Dermis lymphatic vessel endothelial cell (primary cell): ENCODE measurements at places on chromosomes 3 and 15. TPM values are rescaled to one million over a fixed set of nuclear protein-coding genes. Genes with fewer than 3 reads are reported as not detected.

The ACTRT3 gene
- total RNA-seq = 1.0 and 2.7 TPM in 2 replicates

The AMIGO3 gene
- not detected in 2 replicates for total RNA-seq

The LTK gene
- total RNA-seq = 0.09 TPM in 1 of 2 replicates, not detected in the other

The NBEAL2 gene
- 12.1 and 15.4 TPM in 2 replicates for total RNA-seq

The IFT57 gene
- total RNA-seq = 33.7 and 41.3 TPM in 2 replicates

The AHSG gene
- total RNA-seq = 0.09 TPM in 1 of 2 replicates, not detected in the other

The LACTB gene
- 24.1 TPM in 2 replicates for total RNA-seq

The ARGFX gene
- total RNA-seq = not detected in 2 replicates

The ROBO2 gene
- not detected in 2 replicates for total RNA-seq

The DLL4 gene
- 84.2 and 99.3 TPM in 2 replicates for total RNA-seq

The TGM4 gene
- under 0.01 TPM in 1 of 2 replicates, not detected in the other for total RNA-seq

The NPTN gene
- total RNA-seq = 104 and 154 TPM in 2 replicates

The CPNE4 gene
- not detected in 2 replicates for total RNA-seq

The CHSY1 gene
- 27.3 and 32.8 TPM in 2 replicates for total RNA-seq

The CPEB1 gene
- total RNA-seq = under 0.01 and 0.17 TPM in 2 replicates

The MANF gene
- 128 and 139 TPM in 2 replicates for total RNA-seq

The SLC9C1 gene
- 0.11 and 0.17 TPM in 2 replicates for total RNA-seq

The LINGO1 gene
- 0.09 and 0.33 TPM in 2 replicates for total RNA-seq

The GABRR3 gene
- total RNA-seq = not detected in 2 replicates

The NRROS gene
- 7.3 and 8.5 TPM in 2 replicates for total RNA-seq

The NR1I2 gene
- total RNA-seq = not detected in 2 replicates

The C2CD4A gene
- total RNA-seq = 1.4 and 2.3 TPM in 2 replicates

The GAP43 gene
- total RNA-seq = not detected in 2 replicates

The MUC20 gene
- 0.11 and 0.34 TPM in 2 replicates for total RNA-seq

The A4GNT gene
- not detected in 2 replicates for total RNA-seq

The FAM81A gene
- total RNA-seq = under 0.01 and 0.09 TPM in 2 replicates

The GPR156 gene
- under 0.01 TPM in 2 replicates for total RNA-seq

The SLC12A1 gene
- not detected in 2 replicates for total RNA-seq

The STRC gene
- 0.09 TPM in 1 of 2 replicates, not detected in the other for total RNA-seq

The RTP1 gene
- not detected in 2 replicates for total RNA-seq

The CCR5 gene
- total RNA-seq = 0.09 TPM in 1 of 2 replicates, not detected in the other

The SAMD7 gene
- total RNA-seq = not detected in 2 replicates

The GOLGA6D gene
- under 0.01 TPM in 1 of 2 replicates, not detected in the other for total RNA-seq

The CPB1 gene
- not detected in 2 replicates for total RNA-seq

The IL1RAP gene
- total RNA-seq = 2.8 and 3.0 TPM in 2 replicates

The BCL2A1 gene
- total RNA-seq = 0.09 TPM in 1 of 2 replicates, not detected in the other

The MINDY2 gene
- total RNA-seq = 12.7 and 13.2 TPM in 2 replicates

The DUOXA2 gene
- total RNA-seq = not detected in 2 replicates

The ITIH3 gene
- 0.95 and 0.98 TPM in 2 replicates for total RNA-seq
